CD4-positive, alpha-beta T cell treated with Interleukin-4 for 1 hour (primary cell): ENCODE measurements at places on chromosomes 12 and 14.

DNA sequence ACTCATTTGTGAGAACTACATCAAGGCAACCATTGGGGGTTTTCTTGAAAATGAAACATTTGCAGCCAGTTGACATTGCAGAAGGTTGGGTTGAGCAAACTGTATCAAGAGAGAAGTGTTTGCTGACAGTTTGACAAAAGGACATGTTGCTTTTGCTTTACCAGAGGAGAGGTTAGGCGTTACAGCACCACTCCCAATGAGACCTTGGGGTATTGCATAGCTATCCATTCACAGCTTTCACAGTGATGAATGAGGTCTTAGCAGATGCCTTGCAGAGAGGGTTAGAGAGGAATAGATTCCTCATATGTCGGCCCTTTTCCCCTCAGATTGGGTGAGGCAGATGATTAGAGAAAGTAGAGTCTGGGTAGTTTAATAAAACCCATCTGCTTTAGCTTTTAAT is 988.9 kb upstream of the FLRT2 start:
- DNase-seq = no peak

GRCh38 chr14:59155886-59156285 is 32.6 kb upstream of the DAAM1 start:
- no peak for DNase-seq

DNA sequence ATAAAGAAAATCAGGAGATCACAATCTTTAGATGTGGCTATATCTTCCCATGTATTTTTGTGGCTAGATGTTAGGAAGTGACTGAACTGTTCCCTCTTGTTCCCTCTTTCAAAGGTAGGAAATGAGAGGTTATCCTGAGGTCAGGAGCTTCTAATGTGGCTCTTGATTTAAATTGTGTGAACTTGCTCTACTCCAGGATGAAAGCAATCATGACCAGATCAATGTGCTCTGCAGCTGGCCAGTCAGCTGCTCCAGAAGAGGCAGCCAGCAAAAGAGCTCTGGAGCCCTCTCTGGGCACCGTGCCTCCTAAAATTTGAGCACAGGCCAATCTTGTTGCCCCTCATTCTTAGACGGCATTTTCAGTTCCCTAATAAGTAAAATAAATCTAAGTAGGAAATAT is 32.0 kb downstream of the CDK17 start:
- DNase-seq = no peak

GRCh38 chr12:31928246-31929026 is 30.8 kb upstream of the RESF1 start:
- peak; percentile 52 for DNase-seq

- DNase-seq = peak; percentile 77
Measured at GRCh38 chr14:100640471-100641273, 53.5 kb upstream of the BEGAIN start.

DNA sequence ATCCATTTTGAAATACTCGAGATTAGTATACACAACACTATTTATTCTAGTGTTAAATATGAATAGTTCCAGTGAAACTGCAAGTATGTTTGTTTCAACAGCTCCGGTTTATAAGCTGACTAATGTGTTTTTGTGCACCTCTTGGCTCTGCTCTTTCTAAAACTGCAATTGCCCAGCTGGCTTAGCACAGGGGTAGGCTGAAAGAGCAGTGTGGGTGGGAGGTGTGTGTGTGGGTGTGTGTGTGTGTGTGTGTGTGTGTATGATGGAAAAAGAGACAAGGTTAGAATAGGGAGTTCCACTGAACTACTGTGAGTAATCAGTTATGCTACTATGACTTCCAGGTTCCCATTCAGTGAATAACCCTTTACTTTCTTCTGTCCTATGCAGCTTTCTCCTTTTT is 37.8 kb upstream of the DDHD1 start:
- DNase-seq = no peak

DNA sequence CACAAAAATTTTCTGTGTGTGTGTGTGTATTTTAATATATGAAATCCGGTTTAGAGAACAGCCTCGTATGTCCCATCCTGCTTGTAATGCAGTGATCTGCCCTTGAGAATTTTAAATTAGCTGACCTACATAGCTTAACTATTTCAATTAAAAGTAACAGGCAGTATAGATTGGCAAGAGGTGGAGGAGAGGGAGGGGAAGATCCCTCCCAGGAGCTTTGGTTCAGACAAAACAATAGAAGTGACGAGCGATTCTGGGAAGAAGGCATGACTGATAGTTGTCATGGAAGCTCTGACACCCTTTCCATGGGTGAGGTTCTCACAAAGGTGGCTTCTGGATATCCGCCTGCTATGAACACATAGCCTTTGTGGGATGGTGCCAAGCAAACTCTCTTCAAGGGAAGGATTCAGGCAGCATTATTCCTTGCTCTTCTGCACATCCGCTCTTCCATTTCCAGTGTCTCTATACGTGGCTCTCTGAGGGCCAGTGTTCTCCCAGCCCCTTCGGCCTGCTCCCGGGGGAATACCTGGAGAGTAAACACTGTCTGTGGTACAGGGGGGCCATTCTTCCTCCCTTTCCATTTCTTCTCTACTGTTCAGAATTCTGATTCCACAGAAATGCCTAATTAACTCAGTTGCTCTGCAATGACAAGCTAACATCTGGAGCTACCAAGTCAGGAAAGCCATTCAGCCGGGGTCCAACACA is 182.0 kb downstream of the CACNA1C start:
- DNase-seq = no peak

- no peak for DNase-seq
Measured at GRCh38 chr12:70919597-70920035, 922 bp downstream of the PTPRR start.

- DNase-seq = no peak
Measured at GRCh38 chr12:67671419-67671818, 22.9 kb downstream of the DYRK2 start.

- no peak for DNase-seq
Measured at GRCh38 chr12:105820429-105821125, 318.2 kb downstream of the NUAK1 start.

DNA sequence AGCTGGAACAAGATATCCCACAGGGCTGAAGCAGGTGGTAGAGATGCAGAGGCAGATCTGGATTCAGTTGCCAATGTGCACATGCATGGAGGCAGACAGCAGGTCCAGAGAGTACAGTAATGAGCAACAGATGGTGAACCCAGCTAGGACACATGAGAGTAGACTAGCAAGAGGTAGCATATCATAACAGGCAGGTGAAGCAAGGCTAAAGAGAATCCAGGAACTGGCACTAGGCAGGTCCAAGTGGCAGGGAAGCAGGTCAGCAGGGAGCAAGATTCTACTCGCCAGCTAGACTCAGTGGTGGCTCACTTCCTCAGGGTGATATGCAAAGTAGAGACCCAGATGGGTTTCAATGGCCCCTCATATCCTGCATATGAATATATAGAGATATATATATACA is 15.3 kb upstream of the MYF6 start:
- DNase-seq = no peak

DNA sequence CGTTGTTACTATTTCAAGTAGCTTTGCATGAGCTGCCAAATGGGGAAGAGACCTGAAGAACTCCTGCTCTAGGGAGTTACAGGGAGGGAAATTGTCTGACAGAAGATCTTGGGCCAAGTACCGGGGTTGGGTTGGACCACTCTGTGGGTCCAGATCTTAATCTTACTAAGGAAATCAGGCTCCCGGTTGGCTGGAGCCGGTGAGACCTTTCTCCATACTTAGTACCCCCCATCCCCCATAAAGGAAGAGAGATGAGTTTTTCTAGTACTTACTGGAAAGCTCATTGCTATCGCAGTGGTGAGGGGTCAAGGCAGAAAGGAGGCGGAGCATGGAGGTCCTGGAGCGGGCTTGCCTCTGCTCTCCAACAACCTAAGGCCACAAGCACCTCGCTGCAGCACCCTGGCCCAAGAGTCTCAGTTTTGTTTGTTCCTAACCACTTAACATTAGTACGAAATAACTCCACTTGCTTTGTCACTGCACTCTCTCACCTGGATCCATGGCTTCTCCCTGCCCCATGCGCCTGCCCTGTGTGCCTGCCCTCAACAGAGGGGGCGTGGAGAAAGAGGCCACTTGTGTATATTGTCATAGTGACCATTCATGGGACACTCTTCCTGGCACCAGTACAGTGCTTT is 6.8 kb upstream of the UNC119B start:
- DNase-seq = no peak

- no peak for DNase-seq
Measured at GRCh38 chr12:95238150-95238549, 20.5 kb downstream of the VEZT start.

GRCh38 chr14:99624971-99625370 is 20.0 kb upstream of the HHIPL1 start:
- no peak for DNase-seq

GRCh38 chr14:75533791-75534555 is 11.7 kb downstream of the BATF start:
- DNase-seq = no peak

DNA sequence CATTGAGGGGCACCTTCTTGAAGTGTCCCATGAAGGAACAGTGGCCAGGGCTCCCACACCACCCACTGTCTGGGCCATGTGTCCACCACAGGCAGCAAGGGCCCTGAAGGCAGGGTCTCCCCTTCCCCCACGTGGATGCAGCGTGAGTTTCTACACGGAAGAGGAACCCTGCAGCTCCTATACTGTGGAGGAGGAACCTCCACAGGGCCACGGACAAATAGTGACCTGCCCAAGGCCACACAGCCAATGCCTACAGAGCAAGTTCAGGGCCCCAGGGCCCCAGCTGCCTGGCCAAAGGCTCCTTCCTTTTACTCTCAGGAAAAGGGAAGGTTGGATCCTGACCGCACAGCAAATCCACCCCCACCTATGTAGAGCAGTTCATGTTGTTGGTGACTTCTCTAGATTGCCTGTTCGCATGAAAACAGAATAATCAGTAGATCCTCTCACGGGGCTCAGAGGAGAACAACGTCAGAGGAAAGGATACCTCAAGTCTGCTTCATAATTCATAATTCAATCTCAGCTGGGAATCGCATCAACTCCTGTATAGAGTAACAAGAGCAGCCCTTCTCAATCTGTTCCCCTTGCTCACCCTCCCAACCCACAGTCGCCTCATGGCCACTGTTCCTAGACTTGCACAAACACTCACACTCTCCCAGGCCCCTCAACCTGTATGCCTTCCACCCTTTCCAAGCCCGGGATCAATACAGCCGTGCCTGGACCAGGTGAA is 11.1 kb upstream of the KRT73 start:
- DNase-seq = no peak

GRCh38 chr12:131824450-131824849 is 3.7 kb upstream of the MMP17 start:
- no peak for DNase-seq

DNA sequence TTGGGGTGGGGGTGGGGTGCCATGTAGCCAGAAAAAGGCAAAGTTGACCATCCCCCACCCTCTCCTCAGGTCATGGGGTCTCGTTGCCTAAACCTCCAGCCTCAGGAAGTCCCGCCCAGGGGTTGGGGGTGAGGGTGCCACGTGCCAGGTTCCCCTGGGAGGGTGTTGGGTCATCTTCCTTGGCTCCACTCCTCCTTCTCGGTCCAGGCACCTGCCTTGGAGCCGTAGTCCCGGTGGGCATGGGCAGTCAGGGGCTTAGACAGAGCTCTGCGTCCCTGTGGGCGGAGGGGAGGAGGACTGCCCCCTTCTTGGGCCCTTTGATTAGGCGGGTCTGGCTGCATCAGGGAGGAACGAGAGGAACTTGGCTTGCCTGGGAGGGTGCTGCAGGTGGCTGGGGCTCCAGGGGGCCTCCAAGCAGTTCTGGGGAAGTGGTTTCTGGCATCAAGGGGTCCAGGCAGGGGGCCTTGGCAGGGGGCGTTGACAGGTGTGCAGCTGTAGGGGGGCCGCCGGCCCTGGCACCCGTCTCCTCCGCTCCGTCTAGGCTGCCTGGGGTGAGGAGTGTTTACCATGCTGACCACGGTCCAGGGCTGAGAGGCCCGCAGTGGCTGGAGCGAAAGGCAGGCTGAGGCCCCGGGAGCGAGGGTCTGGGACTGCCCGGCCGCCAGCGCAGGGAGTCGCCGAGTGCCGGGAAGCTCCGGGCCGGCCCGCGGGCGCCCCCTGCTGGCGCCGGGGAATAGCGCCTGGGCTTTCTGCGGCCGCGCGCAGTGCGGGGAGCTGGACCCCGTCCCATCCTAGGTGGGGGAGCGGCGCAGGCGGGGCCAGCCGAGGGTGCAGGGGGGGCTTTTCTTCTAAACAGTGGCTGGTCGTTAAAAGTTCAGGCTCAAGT is 7.9 kb downstream of the SETD1B start:
- peak; percentile 59 for DNase-seq

- no peak for DNase-seq
Measured at GRCh38 chr14:102759456-102760187, 17.6 kb upstream of the TRAF3 start.

DNA sequence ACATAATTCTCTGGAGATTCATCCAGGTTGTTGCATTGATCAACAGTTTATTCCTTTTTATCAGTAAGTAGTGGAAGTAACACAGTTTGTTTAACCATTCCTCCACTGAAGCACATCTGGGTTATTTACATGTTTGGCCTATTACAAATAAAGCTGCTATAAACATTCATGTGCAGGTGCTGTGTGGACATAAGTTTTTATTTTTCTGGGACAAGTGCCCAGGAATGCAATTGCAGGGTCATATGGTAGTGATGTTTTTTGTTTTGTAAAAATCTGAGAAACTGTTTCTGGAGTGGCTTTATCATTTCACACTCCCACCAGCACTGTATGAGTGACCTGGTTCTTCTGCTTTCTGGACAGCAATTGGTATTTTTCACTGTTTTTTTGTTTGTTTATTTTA is 505.4 kb downstream of the CCER1 start:
- DNase-seq = no peak

DNA sequence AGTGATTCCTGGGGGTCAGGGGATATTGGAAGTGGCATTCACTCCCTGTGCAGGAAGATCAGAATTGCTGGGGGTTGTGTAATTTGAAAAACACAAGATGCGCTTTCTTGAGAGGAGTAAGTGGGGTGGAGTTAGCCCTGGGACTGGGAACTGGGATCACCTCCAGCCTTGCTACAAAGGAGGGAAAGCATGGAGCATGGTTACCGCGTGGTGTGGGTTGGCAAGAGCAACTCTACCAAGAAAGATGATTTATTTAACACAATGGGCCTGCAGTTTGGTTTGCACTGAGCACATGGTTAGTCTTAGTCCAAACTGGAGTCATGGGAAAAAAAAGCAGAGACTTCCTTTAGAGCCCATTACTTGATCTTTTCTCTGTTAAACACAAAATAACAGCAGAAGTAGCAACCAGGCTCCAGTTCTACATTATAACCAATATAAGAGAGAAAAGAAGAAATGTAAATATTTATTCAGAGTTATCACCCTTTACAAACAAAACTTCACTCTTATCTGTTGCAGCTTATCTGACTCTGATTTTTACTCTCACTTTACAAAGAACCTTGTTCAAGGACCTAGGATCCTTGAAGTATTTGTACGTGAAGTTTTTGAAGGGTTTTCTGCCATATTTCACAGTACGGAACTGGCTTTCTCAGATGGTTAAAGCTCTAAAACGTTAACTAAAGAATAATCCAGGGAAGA is 2.1 kb upstream of the NIN start:
- no peak for DNase-seq

- DNase-seq = no peak
Measured at GRCh38 chr12:29640589-29641345, 143.0 kb downstream of the TMTC1 start.

- no peak for DNase-seq
Measured at GRCh38 chr12:90292183-90292582, 583.5 kb upstream of the ATP2B1 start.

GRCh38 chr12:3671330-3672112 is 81.4 kb downstream of the CRACR2A start:
- no peak for DNase-seq
